ENCODE measurements at places on chromosomes 2 and 18.
A peak's percentile ranks its signal among the peaks of the same experiment; 100 is the strongest.

DNA sequence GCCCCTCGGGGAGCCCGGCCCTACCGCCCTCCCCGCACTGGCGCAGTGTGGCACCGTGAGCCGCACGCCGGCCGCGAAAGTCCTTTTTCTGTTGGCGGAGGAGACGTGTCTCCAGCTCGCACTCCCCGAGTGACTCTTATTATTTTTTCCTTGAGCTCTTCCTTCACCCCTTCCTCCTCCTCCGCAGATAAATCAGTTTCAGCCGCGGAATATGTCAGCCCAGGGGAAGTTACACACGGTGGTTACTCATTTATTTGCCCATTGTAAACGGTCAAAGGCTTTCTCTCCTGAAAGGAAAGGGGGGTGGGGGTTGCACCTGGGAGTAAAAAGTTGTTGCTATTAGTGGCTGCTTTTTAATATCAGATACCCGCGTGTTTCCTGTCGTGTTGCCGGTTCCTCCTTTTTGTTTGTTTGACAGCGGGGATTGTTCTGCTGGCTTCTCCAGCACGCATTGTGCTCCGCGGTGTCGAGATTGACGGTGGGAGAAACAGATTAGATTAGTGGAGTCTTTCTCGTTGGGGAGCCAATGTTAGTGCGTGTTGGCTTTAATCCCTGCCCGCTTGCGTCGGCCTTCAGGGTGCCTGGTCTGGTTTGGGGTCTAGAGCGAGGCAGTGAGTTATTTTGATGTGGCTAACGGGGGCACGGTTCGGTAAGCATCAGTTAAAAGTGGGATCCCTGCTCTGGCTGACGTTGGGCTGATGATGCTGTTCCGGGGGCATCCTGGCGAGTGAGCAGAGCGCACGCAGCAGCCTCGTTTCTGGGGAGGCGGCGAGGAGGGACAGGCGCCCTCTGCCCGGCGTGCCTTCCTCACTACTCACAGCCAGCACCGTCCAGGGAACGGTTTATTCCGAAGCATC is 1.6 kb downstream of the CRIM1 start:
- DNase-seq: no peak

DNA sequence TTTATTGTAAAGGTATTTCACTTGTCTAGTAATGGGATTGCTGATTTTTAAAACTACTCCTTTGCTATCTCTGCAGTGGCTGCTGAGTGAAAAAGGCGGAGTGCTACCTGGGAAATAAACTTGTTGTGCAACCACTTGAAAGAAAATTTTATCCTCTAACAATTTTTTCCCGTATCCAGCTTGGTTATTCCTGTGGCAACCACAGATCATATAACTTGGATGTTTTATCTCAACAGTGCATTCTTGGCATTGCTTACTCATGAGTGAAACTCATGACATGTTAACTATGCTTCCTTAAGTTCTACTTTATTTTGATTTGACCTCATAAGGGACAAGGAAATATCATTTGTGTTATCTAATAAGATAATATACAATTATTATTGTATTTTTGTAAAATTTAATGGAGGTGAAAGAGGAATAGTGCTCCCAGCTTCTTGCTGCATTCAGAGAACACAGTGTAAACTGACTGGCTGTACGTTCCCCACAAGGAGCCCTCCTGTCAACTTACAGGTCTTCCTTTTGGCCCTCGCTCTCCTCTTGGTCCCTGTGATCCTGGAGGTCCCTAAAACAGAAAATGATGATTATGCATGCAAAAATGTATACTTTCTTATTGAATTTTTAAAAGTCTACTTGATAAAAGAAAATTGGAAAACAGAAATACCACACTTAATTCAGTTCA is 82.7 kb downstream of the COL5A2 start:
- peak; percentile 56 for DNase-seq

DNA sequence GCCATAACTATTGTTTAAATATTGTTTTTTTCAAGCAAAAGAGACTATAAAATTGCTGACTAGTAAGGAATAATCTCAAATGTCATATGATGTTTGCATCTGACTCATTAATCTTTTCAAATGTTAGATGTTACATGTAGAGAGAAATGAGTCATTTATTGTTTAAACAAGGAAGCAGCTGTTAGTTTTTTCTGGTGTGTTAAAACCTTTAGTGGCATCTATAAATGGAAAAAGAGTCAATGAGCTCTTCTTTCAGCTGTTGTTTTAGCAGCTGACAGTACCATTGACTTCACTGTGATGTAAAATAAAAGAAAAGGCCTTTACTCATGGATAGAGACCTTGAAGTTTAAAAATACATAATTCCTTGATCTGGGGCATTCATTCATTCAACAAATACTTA is 1.8 kb upstream of the KLHL41 start:
- DNase-seq: peak; percentile 73

- DNase-seq: no peak
Measured at GRCh38 chr18:26650310-26651268, 102.2 kb upstream of the KCTD1 start.

GRCh38 chr18:37361335-37362157 is 204.1 kb downstream of the CELF4 start:
- DNase-seq: no peak

DNA sequence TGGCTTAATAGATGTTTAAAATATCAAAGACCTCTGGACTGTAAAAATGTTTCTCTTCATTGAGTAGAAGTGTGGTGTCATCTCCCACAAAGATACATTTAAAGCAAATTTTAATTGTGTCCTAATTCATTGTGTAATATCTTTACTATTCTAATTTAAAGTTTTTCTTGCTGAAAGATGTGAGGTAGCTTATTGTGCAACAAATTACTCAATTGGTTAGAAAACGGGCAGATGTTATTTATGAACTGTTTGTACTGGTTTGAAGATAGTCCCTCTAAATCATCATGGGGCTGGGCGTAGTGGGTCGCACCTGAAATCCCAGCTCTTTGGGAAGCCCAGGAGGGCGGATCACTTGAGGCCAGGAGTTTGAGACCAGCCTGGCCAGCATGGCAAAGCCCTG is 65.3 kb downstream of the CYBRD1 start:
- no peak for DNase-seq

- no peak for DNase-seq
Measured at GRCh38 chr18:63120620-63121019, 198.9 kb downstream of the BCL2 start.

DNA sequence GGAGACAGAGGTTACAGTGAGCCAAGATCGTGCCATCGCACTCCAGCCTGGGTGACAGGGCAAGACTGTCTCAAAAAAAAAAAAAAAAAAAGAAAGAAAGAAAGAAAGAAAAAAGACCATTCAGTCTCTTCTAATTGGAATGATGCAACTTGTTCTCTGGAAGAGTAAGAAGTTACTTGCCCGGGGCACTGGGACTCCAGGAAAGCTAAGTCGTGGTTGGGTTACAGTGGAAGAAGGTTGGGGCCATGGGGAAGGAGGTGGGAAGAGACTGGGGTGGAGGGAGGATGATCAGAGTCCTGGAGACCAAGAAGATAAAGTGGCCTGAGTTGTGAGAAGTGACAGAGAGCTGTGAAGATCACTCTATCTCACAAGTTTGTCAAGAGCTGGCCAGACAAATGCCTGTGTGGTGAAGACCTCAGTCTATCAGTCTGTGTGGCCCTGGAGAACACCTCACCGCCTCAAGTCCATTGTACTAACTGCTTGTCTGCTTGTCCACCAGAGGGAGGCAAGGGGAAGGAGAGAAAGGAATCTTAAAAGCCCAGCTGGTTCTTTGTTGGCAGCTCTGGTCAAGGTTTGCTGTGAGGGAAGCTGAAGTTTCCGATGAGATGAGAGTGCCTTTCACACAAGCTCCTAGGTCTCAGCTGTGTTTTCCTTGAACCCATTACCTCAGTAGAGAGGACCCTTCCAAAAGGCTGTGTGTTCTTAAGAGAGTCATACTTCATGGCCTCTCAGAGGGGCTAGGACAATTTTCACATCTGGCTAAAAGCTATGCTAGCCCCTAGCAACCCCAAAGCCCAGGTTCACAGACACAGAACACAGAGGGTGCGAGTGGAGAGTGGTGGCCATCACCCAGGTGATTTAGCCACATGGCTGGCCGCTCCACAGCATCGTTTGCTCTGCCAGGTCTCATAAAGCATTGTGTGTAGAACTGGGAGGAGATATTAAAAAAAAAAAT is 72.0 kb upstream of the TMEM178A start:
- DNase-seq: peak; percentile 52

DNA sequence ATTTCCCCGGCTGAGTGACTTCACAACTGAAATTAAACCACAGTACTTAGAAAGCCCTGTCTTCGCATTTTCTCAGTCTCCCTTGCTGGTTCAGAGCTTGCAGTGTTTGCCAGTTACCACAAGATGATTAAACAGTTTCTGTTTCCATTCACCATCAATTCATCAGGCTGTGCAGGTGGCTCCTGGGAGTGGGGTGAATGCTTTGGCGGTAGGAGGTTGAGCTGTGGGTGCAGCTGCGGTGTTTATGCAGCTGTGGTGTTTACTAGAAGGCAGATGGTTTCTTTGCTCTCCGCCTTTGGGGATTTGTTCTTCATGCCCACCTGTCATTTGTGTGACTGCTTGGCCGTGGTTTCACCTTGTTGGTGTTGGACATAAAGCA is 16.1 kb downstream of the ACOXL start:
- no peak for DNase-seq

DNA sequence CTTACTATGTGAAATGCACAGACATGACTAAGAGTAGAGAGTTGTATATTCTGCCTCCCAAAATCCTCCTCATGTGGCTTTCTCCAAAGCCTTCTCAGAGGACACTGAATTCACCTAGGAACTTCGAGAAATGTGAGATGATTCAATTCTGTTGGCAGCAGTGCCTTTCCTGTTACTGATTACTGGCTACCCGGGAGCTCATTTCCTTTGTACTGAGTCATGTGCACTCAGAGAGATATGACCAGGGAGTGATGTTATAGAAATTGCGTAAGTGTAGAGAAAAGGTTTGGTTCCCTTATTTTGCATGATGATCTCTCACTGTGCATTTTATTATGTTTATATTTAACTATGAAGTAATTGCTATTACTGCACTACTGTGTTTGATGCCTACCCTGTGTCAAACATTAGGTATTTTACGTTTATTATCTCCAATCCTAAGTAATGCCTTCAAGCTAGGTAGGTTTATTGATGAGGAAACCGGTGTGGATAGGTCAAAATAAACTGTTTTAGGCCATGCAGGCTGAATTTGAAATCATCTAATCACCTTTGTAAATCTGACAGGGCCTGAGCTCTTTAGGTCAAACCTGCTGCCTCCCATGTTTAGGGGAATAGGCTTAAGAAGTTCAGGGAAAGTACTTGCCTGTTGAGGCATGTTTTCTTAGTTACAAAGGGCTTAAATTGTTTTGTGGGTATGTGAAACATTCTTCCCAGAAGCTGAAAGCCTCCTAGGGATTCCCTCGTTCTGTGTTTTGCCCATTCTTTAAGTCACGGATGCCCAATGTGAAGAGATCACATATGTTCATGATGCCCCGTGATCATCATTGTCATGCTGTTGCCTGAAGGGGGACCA is 86.8 kb downstream of the FMNL2 start:
- DNase-seq: peak; percentile 85

DNA sequence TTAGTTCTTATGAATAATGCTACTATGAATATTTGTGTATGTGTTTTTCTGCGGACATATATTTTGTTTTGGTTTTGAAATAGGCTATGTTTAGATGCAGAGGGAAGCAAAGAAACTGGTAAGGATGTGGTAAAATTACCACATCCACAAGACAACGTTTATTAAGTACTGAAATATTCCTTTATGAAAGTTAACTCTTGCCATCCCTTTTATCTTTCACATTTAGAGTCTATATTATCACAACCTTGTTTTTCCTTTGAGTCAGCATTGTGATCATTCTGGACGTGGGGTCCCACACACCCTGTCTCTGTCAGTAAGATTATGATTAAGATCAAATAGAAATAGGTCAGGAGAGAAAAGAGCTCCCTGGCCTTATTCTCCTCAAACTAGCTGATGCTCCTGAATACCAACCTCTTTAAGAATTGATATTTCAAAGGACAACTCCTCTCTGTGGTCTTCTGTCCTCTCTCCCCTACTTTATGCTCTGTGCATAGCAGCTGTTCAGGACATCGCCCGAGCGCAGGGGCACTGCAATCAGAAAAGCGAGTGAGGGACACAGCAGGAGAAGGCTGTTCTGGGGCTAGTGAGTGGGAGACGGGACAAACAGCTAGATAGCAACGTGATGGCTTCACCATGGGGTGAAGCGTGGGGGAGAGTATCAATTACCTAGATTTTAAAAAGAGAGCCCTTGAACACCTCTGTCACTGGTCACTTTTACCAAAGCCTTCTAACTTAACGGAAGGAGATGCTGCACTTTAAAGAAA is 12.2 kb downstream of the METAP1D start:
- no peak for DNase-seq

DNA sequence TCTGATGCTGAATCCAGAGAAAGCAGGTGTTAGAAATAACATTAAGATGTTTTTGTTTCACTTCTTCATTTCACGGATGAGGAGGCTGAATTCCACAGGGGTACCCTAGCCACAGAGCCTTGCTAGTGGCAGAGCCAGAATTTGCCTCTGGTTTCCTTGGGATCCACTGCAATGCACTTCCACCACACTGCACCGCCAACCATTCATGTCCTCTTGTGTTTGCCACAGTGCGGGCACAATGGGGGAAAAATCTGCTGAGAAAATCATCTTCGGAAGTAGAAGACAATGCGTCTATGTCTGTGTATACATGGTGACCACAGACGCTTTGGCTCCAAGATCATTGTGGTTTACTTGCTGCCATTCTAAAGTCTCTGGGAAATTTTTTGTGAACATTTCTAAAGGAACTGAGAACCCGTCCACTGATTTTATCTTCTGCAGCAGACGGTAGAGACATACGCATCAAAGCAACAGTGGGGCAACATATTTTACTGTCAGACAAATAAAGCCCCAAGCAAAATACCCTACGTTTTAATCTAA is 14.9 kb downstream of the ICOS start:
- no peak for DNase-seq

All from glomerular endothelial cell (primary cell).